NCI-H82 (cell line): ENCODE measurements at places on chromosomes 16 and 17.
A peak's percentile ranks its signal among the peaks of the same experiment; 100 is the strongest.

DNA sequence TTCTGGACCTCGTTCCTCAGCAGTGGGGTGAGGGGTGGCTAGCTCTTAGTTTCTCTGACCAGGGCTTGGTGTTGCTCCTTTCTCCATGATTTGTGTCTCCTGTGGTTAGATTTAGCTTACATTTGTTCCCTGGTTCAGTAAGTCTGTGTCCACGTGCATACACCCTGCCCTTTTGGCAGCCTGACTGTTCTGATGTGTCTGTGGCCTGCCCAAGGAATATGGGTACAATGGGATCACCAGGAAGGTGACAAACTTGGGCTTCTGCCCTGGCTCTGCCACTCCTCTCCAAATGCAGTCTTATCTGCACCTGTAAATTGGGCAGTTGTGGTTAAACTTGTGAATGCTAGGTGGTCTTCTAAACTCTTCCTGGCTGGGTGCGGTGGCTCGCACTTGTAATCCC is 17.5 kb downstream of the ALKBH5 start:
- no peak for DNase-seq

DNA sequence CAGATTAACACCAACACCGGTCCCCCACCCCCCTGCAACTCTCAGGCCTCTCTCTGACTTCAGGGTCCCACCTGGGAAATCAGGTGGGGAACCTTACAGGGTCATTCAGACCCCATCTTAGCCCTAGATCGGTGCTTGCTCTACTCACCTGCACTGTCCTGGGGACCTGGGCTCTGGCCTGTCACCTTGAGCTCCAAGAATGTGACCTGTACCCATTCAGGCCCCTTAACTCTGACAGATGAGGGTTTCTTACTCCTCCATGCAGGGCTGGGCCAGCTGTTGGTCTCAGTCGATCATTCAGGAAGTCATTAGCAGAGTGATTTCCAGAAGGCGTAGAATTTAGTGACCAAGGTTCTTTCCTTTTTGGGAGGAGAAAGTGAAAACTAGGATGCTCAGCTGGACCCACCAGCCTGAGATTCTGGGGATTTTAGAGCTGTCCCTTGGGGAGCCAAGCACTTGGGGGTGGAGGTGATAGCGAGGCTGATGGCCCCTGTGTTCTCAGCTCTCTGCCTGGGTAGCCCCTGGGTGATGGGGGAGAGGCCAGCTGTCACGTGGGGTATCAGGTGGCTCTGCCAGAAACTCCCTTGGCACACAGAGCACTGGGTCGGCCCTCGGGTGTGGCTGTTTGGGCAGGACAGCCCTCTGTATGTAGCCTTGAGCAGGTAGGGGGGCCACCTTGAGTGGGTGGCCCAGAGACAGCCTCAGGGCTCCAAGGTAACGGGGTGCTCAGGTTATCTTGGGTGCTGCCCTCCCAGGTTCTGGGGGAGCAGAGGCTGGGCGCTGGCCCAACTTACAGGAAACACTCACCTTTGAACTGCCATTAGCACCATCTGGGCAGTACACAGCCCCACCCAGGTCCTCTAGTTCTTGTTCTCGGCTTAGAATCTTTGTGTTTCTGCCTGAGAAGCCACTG is 724 bp downstream of the MVP start:
- no peak for DNase-seq

DNA sequence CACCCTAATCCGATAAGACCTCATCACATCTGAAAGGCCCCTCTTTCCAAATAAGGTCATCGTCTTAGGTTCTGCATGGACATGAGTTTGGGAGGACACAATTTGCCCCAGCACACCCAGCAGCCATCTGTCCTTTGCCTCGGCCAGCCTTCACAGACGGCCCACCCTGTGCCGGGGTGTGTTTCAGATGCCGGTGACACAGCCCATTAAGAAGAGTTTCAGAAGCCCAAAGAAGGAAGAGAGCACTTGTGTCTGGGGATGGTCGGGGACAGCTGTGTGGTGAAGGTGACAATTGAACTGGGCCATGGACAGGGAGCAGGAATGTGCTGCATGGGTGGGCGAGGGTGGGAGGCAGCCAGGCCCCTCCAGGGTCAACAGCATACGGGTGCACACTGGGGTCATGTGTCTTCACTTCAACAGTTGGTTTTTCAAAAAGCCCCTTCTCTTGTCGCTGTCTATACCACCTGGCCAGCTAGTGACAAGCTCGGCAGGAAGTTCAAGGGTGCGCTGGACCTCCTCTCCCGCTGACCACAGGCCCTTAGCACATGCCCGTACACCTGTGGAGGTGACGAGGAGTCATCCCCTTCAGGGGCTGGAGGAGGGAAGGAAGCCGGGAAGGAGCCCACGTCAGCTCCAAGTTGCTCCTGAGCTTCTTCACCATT is 183.1 kb downstream of the C16orf95 start:
- peak; percentile 44 for DNase-seq

- DNase-seq, result no peak
These were observed 93.1 kb downstream of the VAT1L start for GRCh38 chr16:77881355-77882030.

GRCh38 chr16:86355951-86356350 is 154.4 kb upstream of the FOXF1 start:
- no peak for DNase-seq

- no peak for DNase-seq
These were observed 175.2 kb downstream of the CPPED1 start for GRCh38 chr16:12628536-12628935.

DNA sequence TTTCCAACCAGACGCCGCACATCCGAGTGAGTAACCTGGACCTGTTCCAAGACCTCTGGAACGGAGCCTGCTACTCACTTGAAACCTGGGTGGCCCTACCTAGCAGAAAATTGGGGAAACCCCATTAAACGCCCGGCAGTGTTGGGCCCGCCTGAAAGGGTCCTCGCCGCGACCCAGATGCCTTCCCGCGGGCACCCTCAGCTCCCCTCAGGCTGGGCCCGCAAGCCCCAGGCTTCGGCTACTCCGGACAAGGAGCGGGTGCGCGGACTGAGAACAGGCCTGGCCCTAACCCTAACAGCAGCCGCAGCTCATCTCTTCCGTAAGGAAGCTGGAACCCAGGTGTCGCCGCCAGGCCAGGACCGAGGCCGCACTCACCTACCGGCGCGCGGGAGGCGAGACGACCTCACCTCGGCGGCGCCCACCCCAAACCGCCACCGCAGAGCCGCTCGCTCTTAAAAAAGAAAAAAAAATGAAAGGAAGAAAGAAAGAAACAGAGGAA is 344 bp downstream of the PSME3IP1 start:
- DNase-seq, result peak; percentile 44

DNA sequence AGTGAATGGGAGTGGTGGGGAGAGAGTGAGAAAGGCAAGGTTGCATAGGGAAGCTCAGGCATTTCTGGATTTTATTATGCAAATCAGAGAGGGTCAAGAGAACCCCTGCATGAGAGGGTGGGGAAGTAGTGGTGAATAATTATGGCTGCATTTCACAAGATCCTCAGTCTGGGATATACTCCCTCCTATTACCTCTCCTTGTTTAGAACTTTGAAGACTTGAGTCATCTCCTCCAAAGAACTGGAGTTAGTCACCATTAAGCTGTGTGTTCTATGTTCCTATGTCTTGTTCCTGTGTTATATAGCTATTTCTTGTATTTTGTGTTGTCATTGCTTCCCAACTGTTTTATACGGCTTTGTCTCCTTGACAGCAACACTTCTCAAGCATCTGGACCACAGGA is 18.4 kb downstream of the SOX9 start:
- DNase-seq, result no peak

DNA sequence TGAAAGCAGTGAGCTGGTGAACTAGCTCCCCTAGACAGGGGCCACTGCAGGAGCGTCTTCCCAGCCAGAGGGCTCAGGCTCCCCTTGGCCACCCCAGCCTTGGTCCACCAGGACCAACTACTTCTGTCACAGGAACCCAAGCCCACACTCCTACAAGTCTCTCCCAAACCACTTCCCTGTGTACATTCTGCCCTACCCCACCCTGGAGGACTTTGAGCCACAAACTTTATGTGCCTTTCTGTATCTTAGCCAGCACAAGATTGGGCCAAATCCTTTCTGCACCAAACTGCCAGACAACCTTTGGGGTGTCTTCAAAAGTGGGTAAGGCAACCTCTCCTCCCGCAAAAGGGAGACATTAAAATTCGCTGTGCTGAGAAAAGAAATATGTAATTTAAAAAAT is 31.6 kb downstream of the EFCAB5 start:
- no peak for DNase-seq

GRCh38 chr16:76749780-76750375 is 441.1 kb upstream of the MON1B start:
- DNase-seq, result no peak

- no peak for DNase-seq
These were observed 196.3 kb downstream of the IRF8 start for GRCh38 chr16:86095131-86095752.

DNA sequence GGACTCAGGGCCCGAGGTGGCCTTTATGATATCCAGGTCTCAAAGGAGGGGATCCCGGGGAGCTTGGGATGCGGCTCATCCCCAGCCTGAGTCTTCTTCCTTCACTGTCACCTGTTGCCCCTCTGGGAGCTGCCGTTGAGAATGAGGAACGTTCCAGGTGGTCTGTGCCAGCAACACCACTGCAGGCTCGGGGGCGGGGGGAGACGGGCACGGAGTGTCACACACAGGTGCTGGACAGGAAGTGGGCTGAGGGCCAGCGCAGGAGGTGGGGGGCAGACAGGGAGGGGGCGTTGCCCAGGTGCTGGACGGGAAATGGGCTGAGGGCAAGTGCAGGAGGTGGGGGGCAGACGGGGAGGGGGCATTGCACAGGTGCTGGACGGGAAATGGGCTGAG is 28.2 kb downstream of the METRNL start:
- no peak for DNase-seq

DNA sequence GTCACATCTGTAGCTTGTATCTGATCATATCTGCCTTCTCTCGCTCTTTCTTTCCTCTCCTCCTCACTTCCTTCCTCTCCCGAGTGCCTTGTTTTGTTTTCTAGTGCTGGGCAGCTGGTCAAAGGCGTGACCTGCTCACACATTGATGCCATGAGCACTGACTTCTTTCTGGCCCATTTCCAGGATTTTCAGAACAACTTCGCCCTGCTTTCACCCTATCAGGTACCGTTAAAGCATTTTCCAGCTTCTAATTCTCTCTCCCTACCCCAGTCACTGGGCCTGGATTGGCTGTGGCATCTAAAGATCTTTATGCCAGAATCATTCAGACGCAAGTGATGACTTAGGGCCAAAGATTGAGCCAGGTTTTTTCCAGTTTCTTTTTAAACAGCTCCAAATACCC is 55.5 kb downstream of the OTOA start:
- no peak for DNase-seq
